ENCODE measurements at places on chromosomes 2 and 18. TPM values are rescaled to one million over a fixed set of nuclear protein-coding genes. Genes with fewer than 3 reads are reported as not detected.

DNA sequence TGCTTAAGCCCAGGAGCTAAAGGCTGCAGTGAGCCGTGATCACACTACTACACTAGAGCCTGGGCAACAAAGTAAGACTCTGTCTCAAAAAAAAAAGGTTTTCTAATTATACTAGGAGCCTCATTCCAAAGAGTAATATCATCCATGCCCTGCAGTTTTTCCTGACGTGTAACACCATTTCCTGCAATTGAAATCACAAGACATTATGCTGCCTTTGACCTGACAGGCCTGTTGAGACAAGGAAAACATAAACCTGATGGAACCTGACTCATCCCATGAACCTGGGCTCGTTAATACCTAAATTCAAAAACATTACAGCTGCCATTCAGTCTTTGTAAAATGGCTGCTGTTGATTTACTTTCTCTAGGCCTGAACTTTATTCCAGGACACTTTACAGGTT lies 58.7 kb upstream of the PEX13 start:
- no peak for DNase-seq

DNA sequence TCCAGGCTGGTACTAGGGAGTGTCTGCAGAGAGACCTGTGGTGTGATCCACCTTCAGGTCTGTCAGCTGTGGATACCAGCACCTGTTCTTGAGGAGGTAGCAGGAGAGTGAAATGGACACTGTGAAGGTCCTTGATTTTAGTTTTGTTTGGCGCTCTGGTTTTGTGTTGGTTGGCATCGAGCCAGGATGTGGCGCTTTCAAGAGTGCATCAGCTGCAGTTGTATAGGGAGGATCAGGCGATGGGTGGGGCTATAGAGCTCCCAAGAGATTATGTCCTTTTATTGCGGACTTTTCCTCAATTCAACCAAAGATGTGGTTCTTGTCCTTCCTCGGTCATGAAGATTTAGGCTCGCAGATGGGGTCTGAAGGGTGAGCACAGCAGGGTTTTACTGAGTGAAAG lies 37.5 kb downstream of the SLC39A10 start:
- DNase-seq: no peak

DNA sequence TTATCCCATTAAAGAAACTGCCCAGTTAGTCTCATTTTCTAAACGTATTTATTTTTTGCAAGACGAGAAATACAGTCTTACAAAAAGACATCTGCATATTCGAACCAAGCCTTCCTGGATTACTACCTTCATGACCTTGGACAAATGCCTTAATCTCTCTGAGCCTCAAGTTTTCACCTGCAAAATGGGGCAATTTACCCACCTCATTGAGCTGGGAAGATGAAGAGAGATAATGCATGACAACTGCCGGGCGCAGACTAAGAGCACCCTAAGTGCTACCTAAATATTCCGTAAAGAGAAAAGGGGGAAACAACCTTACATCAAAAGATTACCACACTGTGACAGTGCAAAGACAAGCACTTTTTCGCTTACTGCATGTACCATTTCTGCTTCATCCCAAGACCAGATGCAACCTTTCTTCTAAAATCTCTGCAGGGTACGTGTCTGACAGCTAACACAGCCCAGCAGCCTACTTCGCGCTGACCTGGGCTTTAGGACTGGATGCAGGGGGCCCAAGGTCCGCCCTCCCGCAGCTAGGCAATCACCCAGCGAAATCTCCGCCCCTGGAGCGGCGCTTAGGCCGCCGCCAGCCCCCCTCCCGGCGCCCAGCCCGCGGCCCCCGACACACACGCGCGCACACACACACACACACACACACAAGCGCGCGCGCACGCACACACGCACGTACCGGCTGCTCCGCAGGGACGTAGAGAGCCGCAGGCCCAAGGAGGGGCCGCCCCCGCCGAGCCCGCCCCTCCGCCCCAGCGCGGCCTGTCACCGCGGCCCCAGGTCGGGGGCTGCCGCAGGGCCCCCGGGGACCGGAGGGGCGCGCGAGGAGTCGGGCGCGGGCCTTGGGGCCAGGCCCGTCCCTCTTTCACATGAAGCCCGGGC lies 766 bp downstream of the MAP3K2 start:
- peak; percentile 74 for DNase-seq

Gene SETBP1
- total RNA-seq: 9.0 TPM

Gene REEP1
- 0.25 TPM for total RNA-seq

Gene CNGA3
- total RNA-seq: not detected
